Stimulated activated naive CD4-positive, alpha-beta T cell (primary cell): ENCODE measurements at places on chromosomes 12 and 14.

DNA sequence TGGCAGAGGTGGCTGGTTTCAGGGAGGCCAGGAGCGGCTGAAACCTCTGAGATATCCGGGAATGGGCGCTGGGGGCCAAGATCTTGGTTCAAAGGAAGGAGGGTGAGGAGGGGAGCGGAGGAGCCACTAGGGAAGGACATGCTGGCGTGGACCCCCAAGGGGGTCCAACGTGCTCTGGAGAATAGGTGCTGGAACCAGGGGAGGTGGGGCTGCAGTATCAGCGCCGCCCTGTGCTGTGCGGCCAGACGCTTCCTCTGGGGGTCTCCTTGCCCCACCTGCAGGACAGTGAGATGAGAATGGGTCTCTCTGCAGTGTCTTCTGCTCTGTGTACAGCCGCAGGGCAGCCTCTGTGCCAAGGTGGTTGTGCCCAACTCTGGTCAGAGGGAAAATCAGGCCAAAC is 2.5 kb downstream of the FAM181A start:
- no peak for DNase-seq

- DNase-seq, result no peak
Measured at GRCh38 chr12:6083601-6084000, 40.9 kb downstream of the VWF start.

DNA sequence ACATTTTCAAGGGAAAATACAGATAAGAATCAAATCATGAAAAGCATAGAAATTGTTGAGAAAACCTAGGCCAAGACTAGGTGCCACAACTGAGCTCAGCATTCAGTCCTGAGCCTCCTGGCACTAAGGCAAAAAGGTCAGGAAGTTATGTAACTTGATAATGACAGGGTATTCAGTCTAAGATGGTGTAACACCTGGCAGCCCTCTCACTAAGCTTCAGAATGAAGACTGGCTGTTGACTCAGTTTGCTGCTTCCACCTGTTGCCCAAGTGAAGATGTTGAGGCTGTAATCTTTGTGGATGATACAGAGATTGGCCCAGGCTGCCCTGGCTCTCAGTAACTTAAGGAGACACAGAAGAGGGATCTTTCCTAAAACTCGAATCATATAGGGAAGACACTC is 19.6 kb downstream of the PROX2 start:
- DNase-seq, result no peak

DNA sequence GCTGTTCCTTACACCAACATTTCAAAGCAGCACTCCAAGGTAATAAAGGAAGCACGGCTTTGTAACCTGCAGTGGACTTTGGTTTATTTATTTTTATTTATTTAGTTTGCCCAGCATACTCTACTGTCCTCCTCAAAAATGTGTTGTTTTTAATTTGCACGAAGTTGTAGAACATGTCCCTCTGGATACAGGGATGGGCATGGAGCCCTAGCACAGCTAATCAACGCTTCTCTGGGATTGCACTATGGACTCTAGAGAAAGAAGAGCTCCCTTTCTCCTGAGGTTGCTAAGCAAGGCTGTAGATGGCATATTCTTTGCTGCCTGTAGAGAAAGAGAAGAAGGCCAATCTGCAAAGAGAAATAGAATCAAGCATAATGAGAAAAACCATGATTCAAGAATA is 5.9 kb upstream of the ANAPC5 start:
- DNase-seq, result no peak

DNA sequence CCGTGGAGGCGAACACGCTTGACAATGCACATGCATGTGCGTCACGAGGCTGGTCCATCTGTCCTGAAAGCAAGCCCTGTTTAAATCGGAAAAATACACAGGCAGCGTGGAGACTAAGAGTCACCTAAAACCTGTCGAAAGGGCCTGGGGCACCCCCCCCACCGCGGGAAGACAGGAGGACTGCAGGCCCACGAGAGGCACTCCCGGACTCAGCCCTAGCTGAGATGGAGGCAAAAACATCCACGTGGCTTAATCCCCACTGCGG is 54.1 kb downstream of the CDC42BPB start:
- DNase-seq, result no peak

GRCh38 chr14:80212023-80212397 is 706 bp upstream of the DIO2 start:
- DNase-seq, result no peak

GRCh38 chr12:130975116-130975515 is 21.4 kb downstream of the ADGRD1 start:
- no peak for DNase-seq

DNA sequence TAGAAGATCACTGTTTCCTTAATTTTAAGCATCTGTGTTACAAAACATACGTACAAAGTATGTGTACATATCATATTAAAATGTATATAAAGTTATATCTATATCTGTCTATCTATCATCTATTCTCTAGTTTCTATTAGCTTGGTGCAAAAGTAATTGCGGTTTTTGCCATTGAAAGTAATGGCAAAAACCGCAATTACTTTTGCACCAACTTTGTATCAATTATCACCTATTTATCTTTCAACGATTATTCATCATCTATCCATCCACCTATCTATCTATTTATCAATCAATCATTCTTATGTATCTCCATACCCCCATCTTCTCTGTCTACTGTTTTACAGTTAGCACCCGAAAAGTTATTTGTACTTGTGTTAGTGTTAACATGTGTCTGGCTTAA is 447.6 kb downstream of the NRXN3 start:
- no peak for DNase-seq

DNA sequence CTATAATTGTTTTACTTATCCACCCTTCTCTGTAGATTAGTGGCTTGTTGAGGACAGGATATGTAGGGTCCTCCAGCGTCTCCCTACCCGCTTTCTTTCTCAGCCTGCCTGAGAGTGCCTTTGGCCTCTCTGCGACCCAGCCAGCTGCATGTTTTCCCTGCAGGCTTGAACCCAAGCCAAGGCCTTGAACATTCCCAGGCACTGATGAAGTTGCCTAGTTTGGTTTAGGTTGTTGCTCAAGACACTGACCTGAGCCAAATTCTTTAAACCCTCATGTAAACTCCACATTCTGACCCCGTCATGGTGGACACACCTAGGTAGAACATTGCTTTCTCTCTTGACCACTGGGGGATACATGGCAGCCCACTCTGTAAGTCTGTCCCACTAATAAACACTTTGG is 33.4 kb upstream of the TXNRD1 start:
- no peak for DNase-seq

GRCh38 chr12:124837958-124838803 is 25.5 kb downstream of the SCARB1 start:
- no peak for DNase-seq

GRCh38 chr12:53622724-53623123 is 3.5 kb downstream of the ATF7 start:
- DNase-seq, result no peak

GRCh38 chr14:81771651-81772275 is 238.1 kb upstream of the SEL1L start:
- no peak for DNase-seq

DNA sequence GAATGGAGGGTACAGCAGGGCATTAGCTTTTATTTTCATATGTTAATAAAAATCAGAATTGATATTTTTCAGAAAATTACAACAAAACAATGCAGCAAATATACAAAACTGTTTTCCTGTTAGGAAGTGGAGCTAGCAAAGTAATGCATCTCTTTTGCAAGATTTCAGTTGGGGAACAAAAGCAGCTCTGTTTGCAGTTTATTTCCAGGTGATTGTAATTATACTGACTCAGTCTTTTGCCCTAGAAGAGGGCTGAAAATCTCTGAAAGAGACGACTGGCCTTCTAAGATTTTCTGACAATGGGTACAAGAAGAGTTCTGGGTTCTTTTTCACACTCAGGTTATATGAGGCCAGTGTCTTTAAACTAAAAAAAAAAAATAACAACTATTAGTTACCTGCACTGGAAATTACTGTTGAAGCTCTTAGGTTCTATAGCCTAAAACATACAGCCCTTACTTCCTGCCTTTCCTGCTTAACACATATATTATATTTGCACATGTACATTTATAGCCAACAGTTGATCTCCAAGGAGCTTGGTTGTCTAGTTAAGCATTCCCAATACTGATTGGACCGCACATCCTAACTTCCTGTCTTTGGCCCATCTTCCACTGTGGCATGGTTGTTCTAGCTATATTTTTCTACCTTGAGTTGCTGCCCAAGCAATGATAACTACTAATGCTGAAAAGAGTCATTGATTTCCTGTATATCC is 199.1 kb upstream of the KRR1 start:
- DNase-seq, result no peak

DNA sequence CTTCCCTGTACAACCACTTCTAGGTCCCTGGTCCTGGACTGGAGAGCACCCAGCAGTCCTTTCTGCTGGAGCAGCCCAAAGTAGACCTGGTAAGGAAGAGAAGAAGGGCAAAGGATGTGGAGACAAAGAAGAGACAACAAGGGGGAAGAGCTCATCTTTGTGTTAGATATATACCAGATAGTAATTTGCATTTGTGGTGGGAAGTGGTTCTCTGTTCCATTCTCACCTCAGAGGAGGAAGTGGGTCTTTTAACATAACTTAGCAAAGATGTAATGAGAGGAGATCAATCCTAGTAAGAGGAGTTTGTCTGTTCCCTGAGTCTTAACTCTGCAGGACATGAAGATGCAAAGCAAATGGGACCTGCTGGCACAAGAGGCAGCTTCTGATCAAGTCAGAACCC is 8.0 kb downstream of the CCDC198 start:
- no peak for DNase-seq

- no peak for DNase-seq
Measured at GRCh38 chr14:95289323-95290010, 30.2 kb downstream of the CLMN start.

DNA sequence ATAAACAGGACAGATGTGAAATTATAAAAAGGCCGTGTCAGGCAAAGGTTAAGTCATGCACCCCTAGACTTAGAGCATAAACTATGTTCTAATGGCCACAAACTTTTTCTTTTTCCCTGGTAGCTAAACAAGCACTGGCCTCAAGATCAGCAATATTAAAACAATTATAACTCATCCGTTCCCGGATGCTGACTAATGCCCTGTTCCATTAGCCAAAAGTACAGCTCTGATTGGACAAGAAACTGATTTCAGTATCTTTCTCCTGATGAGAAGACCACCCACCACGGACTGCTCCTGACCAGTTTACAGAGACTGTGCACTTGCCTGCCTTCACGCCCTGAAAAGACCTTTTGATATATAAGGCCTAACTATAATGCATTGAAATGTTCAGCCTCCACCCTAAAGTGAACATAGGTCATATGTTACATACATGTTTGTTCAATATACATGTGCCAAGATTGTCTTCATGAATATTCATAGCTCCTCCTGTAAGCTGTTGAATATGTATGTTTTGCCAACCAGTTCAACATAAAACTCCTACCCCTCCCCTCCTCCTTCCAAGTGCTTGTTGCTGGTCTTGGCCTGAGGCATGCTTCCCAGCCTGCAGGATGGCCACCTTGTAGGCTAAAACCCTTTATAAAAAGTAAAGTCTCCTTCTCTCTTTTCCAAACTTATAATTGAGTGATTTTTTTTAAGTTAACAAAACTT is 162.0 kb downstream of the IPO8 start:
- no peak for DNase-seq

- no peak for DNase-seq
Measured at GRCh38 chr12:12817616-12818015, 4.5 kb downstream of the DDX47 start.

DNA sequence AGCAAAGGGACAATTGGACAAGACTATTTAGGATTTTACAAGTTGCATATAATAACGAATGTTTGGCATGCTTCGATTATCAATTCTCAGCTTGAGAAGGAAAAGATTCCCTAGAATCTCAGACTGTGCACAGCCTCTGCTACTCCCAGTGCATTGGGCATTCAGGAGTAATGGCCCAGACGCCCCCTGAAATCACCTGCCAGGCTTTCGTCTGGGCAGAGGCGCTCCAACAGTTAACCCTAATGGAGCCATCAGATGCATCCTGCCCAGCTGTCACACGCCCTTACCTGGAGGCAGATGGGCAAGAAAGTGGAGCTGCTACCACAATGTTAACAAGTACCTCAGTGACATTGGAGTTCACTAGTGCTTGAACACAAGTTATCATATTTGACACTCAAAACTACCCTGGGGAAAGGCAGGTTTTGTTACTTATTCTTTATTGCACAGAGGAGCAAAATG is 927 bp upstream of the LRP6 start:
- no peak for DNase-seq

GRCh38 chr12:43011383-43011926 is 421.9 kb upstream of the PRICKLE1 start:
- no peak for DNase-seq

- no peak for DNase-seq
Measured at GRCh38 chr12:14777271-14777670, 26.0 kb downstream of the WBP11 start.

- DNase-seq, result peak; percentile 14
Measured at GRCh38 chr14:74684434-74684833, 28.4 kb downstream of the AREL1 start.

- no peak for DNase-seq
Measured at GRCh38 chr14:99156090-99156425, 115.9 kb downstream of the BCL11B start.

DNA sequence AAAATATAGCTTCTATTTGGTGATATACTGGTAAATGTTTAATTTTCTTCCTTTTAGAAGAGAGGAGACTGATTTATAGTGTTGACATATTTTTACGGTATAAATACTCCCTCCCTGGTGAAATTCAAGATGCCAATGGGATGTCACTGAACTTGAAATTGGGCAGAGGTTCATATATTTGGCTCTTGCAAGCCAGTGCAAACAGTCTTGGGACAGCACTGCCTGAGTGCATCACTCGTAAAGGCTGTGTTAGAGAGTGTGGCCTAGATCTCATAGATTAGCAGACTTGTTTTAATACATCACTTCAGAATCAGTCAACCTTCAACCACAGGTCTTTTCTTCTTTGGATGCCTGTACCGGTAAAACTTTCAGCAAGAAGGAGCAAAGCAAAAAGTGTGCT is 681.0 kb downstream of the NRXN3 start:
- no peak for DNase-seq

DNA sequence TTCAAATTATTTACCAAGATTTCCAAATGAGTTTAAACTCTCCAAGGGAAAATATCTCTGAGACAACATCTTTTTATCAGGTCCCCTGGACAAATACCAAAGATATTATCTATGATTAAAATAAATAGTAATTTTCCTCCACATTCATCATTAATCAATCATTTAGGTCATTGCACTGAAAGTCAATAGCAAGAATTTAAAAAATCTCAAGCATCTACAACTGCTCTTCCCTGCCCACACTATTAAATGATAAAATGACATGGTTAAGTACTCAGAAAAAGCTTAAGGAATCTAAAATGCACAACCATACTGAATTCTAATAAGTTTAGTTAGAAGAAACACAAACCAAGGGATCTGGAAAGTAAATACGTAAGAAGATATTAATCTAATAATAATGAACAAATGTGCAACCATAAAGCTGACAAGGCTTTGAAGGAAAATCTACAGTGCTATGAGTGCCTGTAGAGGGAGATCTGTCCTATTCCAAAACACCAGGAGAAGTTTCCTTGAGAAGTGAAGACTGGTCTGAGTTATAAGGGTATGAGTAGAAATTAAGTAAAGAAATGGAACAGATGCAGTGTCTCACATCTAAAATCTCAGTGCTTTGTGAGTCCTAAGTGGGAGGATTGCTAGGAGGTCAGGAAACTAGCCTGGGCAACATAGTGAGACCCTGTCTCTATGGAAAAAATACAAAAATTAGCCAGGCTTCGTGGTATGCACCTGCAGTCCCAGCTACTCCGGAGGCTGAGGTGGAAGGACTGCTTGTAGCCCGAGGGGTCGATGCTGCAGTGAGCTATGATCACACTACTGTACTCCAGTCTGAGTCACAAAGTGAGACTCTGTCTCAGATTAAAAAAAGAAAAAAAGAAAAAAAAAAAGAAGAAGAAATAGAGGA is 19.2 kb downstream of the INTS13 start:
- DNase-seq, result no peak

GRCh38 chr12:48459259-48459658 is 13.1 kb upstream of the ANP32D start:
- DNase-seq, result no peak

- no peak for DNase-seq
Measured at GRCh38 chr14:39827901-39828655, 395.8 kb upstream of the FBXO33 start.
